ENCODE measurements at places on chromosomes 11 and 22.
A peak's percentile ranks its signal among the peaks of the same experiment; 100 is the strongest.

DNA sequence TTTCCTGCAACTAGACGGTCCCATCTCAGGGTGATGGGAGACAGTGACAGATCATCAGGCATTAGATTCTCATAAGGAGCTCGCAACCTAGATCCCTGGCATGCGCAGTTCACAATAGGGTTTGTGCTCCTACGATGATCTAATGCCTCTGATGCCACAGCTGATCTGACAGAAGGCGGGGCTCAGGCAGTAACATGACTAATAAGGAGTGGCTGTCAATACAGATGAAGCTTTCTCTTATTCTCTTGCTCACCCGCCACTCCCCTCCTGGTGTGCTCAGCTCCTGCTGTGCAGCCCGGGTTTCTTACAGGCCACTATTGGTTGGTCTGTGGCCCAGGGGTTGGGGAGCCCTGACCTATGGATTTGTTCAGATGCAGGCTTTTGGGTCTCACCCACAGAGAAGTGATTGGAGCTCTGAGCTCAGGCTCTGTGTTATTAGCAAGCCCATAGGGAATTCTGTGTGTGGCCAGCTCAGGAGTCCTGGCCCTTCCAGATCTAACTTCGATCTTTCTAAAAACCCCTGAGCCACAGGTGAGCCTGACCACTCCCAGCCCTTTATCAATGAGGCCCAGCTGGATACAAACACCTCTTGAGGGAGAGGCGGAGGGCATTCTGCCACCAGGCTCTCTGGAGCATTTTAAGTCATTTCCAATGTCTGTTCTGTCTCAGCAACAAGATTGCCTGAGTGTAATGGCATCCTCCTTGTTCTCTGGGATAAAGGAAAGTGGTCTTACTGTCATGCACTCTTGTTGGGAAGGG is 351.8 kb downstream of the BUD13 start:
- no peak for DNase-seq

- no peak for DNase-seq
Observed at GRCh38 chr11:78460471-78460870, 42.9 kb upstream of the GAB2 start.

DNA sequence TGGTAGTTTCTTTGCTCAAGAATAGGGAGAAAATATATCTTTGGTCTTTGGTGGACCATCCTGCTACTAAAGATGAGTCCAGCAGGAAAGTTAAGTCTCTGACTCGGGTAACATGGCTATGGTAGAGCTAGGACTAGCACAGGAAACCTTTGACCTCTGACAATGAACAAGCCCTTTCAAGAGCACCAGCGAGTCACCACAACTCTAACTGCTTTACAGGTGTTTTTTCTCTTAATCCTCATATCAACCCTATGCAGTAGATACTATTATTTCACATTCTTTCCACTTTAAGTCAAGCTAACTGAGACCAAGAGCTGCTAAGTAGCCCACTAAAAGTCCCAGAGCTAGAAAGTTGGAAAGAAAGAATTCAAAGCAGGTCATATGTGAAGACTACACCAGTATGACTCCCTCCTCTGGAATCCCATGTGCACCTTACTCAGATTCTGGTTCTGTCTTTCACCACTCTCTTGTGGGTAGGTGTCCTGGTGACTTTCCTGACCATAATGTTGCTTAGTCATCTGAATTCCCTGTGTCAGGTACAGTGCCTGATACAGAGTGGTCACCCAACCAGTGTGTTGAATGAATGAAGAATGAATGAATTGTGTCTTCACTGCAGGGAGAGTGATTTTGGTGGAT is 53.8 kb upstream of the ME3 start:
- DNase-seq, result no peak

- DNase-seq, result no peak
Observed at GRCh38 chr11:131802440-131803115, 432.2 kb downstream of the NTM start.

GRCh38 chr11:96014217-96014616 is 90.3 kb upstream of the MTMR2 start:
- no peak for DNase-seq

DNA sequence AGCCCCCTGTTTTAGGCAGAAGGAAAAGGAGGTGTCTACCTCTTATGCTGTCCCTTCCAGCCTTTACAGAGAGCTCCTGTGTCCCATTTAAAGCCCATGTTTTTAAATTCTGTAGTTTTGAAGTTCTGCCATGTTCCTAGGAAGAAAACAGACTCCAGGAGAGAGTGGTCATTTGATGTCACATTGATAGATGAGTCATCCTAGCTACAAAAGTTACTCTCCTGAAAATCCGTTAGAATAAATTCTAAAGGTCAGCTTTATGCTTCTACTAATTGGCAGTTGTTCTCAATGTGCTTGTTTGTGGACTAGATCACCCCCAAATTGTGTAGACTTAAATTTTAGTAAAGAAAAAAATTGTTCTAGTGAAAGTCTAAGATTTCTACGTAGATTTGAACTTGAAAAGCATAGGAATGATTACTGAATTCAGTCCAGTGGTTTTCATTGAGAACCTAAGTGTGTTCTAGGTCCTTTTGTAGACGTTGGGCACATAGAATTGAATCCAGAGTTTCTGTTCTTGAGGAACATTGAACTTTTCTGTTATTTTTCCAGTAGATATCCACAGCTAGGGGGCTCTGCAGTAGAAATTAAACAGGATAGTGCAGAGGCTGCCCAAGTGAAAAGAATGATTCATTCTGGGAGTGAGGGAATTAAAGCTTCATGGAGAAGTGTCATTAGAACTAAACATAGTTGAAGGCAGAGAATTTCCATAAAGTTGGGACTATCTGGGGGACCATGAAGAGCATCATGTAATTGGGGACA is 140.6 kb upstream of the RASSF10 start:
- DNase-seq, result no peak

GRCh38 chr11:30006876-30007275 is 10.0 kb downstream of the KCNA4 start:
- DNase-seq, result no peak

DNA sequence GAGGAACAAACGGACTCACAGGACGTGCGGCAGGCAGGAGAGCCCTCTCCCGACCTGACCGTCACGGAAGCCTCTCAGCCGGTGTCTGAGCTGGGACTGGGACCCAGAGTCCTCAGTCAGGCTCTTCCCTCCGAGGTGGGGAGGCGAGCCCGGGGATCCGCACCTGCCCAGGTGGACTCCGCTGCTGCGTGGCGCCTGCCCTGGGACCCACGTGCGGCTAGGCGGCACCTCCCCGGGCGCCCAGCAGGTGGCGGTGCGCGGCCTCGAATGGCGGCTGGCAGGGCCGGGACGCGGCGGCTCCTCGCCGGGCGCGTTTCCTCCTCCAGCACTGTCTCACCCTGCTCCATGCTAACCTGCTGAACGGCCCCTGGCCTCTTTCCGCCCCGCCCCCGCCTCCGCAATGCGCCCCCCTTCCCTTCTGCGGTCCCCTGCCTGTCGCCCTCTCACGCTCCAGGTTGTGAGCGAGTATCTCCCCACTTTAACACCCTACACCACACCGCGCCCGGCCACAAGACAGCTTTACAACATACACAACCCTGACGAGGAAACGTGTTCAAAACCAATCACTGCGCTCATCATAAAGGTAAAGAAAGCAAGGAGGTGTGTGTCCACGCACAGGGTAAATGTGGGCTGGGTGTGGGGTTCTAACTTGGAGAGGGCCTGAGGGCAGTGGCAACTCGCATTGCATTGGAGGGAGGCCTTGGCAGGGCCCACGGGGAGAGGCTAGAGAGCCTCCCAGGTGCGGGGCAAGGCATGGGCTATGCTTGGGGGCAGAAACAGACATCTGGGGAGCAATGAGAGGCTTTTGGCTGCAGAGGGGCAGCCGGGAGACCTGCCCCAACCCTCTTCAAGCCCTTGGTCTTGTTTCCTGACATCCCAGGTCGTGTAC is 25.9 kb upstream of the ATXN10 start:
- peak; percentile 61 for DNase-seq

- no peak for DNase-seq
Observed at GRCh38 chr11:36228689-36229088, 60.5 kb downstream of the COMMD9 start.

GRCh38 chr11:116232364-116232828 is 540.4 kb downstream of the BUD13 start:
- DNase-seq, result no peak

GRCh38 chr11:115548878-115549528 is 44.8 kb upstream of the CADM1 start:
- no peak for DNase-seq

GRCh38 chr11:32385998-32386397 is 49.3 kb downstream of the WT1 start:
- no peak for DNase-seq

DNA sequence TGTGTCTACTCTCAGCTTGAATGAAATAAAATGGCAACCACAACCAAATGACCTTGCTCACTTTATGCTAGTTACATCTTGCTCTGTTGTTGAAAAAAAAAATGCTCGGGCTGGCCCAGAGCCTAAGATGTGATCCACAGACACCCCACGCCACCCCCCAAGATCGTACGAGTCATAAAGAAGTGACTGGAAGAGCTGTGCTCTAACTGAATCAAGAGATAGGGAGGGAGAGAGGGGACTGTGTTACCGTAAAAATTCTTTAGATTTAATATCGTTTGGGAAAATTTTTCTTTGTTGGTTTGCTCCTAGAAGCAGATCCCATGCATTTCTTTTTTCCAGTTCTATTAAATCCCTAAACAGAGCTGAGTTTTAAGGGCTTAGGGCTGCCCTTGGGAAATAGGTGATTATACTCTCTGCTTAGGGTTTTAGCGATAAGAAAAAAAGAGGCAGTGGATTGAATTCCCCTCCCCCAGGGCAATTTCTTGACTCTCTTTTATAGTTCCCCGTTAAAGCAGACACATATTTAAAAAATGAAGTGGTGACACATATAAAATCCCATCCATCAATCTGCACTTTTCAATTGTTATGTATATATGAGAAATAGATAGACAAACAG is 14.5 kb downstream of the MAML2 start:
- no peak for DNase-seq

- no peak for DNase-seq
Observed at GRCh38 chr11:85652786-85653447, 5.2 kb downstream of the TMEM126A start.

DNA sequence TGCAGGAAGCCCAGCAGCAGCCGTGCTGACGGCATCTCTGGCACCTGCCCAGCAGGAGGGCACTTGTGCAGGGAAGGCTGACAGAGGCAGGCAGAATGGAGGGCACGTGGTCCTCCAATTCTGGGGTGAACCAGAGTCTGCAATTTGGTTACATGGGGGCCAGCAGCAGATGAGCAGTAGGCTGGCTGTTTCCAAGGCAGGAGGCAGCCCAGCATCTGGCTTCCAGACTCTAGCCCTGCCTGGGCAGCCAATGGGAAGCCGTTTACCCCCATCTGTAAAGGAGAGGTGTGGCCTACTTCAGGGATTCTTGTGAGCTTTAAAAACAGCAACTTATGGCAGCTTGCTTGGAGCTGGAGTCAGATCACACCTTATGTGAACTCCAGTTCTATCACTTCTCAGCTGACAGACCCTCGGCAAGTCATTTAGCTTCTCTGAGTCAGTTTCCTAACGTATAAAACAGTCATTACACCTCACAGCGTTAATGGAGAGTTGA is 27.9 kb upstream of the RASL10A start:
- DNase-seq, result no peak

GRCh38 chr11:2217211-2218030 is 45.8 kb upstream of the TH start:
- DNase-seq, result no peak

- DNase-seq, result no peak
Observed at GRCh38 chr11:382081-382629, 11.9 kb upstream of the PKP3 start.

- DNase-seq, result no peak
Observed at GRCh38 chr11:44229098-44229497, 80.8 kb downstream of the ALX4 start.

DNA sequence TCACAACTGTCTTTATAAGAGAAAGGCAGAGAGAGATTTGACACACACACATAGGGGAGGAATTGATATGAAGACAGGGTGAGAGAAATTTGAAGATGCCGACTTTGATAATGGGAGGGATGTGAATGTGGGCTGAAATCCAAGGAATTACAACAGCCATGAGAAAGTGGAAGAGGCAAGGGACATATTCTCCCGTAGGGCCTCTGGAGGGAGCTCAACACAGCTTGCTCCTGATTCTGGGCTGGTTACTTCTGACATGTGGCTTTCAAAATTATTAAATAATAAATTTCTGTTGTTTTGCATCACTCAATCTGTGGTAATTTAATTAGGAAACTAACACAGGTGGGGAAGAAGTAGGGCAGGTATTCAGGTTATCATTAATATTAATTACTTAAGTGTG is 282.9 kb downstream of the LUZP2 start:
- no peak for DNase-seq

DNA sequence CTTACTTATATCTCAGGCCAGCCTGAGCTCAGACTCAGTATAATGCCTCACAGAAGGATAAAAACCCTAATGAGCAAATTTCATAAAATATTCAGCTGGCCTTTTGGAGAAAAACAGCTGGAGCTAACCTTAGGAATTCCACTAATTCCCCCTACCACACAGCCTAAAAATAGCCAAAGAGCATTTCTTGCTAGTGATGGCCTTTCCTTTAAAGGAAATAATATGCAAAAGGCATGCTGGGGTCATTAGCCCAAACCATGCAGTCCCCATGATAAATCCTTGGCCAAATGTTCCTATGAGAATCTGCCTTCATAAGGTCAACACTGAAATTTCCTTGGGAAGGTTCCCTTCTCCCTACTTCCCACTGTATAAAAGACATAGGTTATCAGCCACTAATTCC is 38.2 kb downstream of the SYTL2 start:
- no peak for DNase-seq

DNA sequence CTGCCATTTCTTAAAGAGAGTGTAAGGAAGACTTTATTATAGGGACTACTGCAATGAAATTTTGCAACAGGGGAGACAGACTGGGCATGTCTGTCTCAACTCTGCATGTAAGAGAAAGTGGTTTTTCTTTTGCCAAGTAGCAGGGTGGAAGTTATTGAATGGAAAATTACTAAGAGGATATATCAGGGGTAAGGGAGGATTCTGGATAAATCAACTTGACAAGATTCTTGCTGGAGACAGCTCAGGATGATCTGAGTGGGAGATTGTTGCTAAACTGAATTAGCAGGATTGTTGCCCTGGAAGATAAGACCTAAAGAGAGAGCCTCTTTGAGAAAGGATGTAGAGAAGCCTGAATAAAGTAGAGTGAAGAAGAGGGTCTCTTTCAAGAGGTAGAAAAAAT is 145.8 kb downstream of the LUZP2 start:
- DNase-seq, result no peak

GRCh38 chr11:109309153-109309552 is 112.8 kb upstream of the C11orf87 start:
- DNase-seq, result no peak

DNA sequence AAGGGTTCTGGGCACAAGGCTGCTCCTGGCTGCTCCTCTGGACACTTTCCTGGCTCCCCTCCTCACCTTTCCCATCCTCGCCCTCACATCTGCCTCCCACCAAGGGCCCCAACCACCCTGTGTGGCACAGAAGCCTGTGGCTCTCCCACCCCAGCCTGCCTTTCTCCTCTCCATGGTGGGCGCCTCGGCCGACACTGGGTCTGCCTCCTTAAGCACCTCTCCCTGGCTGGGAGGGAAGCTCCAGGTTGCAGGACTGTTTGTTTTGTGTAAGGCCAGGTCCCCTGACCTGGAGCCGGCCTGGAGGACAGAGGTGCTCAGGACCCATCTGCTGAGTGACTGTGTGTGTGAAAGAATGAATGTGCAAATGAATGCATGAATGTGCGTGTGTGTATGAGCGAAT is 14.1 kb downstream of the MUC6 start:
- DNase-seq, result no peak

All from stimulated activated CD4-positive, alpha-beta T cell treated with anti-CD3 and anti-CD28 coated beads, Interleukin-15, amount 100 ng/mL, for 1 hour (primary cell).